ENCODE measurements at places on chromosomes 3 and 15. TPM values are rescaled to one million over a fixed set of nuclear protein-coding genes. Genes with fewer than 3 reads are reported as not detected.

The CSTA gene
- total RNA-seq: not detected

The SAMMSON gene
- not detected for total RNA-seq

The HACD2 gene
- total RNA-seq: 22.4 TPM

The CD96 gene
- total RNA-seq: not detected

The POPDC2 gene
- 0.40 TPM for total RNA-seq

The PDZRN3 gene
- total RNA-seq: not detected

The EPHA3 gene
- not detected for total RNA-seq

The JAGN1 gene
- total RNA-seq: 25.1 TPM

The NME9 gene
- total RNA-seq: 0.22 TPM

The SHQ1 gene
- 9.8 TPM for total RNA-seq

The PRICKLE2 gene
- 1.6 TPM for total RNA-seq

The GOLGA6L4 gene
- 0.99 TPM for total RNA-seq

The TM4SF18 gene
- total RNA-seq: 150 TPM

The ZNF80 gene
- total RNA-seq: not detected

The RETNLB gene
- not detected for total RNA-seq

The XCR1 gene
- not detected for total RNA-seq

The MGLL gene
- total RNA-seq: 27.5 TPM

Data from lung microvascular endothelial cell (primary cell).